ENCODE measurements at places on chromosomes 5 and 9.

DNA sequence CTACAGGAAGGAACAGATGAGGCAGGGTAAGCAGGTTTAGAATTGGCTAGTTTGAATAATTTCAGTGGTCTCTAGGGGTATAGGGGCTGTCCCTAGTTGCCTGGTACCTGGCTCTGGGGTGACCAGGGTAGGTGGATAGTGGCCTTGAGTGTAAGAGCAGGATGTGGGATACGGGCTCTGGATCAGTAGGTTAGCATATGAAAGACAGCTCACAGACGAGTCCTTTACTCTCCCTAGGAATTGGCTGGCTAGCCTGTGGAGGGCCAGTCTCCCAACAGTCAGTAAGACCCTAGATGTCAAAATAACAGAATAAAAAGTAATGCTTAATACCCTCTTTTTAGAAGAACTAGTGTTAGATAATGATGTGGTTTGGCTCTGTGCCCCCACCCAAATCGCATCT is 16.6 kb upstream of the C9orf152 start:
- no peak for DNase-seq

GRCh38 chr5:158287643-158288271 is 428.8 kb upstream of the CLINT1 start:
- no peak for DNase-seq

GRCh38 chr5:61496860-61497259 is 164.8 kb downstream of the ZSWIM6 start:
- no peak for DNase-seq

- no peak for DNase-seq
Measured at GRCh38 chr5:67012171-67012570, 184.4 kb downstream of the CD180 start.

All from stimulated activated naive CD4-positive, alpha-beta T cell treated with Interleukin-2 at 50 U/mL for 16 hours (primary cell).